Mesenteric fat pad (tissue), 1 donor: ENCODE measurements at places on chromosomes 1 and 21. TPM values are rescaled to one million over a fixed set of nuclear protein-coding genes. Genes with fewer than 3 reads are reported as not detected.

- no peak for DNase-seq
Measured at GRCh38 chr1:121413821-121414220, 229.0 kb downstream of the SRGAP2C start.

- no peak for DNase-seq
Measured at GRCh38 chr1:112510340-112510739, 1.6 kb downstream of the WNT2B start.

GRCh38 chr1:154955039-154955717 is 721 bp downstream of the PBXIP1 start:
- DNase-seq, result no peak

GRCh38 chr1:238139713-238140112 is 249.0 kb upstream of the ZP4 start:
- no peak for DNase-seq

GRCh38 chr21:46021398-46021797 is 39.8 kb downstream of the COL6A1 start:
- no peak for DNase-seq

DNA sequence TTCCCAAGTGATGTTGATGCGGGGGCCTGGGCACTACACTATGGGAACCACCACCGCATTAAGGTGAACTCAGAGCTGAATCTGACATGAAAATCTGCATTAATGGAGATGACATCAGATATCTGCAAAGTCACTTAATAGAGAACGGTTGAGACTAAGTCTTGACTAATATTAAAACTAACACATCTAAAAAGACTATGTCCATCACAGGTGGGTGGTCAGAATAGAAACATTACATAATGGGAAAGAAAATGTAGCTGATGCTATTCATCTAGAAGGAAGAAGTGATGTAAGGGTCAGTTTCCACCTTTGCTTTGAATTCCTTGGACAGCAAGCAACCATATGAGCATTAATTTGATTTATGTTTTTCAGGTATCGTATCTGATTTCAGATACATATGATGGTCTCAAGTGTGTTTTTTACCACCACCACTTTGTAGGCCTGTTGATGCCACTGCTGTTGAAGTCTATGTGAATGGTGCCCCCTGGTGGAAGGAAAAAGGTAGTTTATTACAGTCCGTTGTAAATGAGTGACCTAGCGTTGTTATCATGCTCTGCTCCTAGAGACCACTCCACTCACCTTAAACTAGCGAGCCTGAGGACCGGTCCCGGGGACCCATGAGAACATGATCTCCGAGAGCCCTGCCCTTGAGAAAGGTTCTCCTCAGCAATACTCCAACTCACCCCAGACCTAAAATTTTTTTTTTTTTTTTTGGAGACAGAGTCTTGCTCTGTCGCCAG is 73.5 kb downstream of the BACH1 start:
- no peak for DNase-seq

DNA sequence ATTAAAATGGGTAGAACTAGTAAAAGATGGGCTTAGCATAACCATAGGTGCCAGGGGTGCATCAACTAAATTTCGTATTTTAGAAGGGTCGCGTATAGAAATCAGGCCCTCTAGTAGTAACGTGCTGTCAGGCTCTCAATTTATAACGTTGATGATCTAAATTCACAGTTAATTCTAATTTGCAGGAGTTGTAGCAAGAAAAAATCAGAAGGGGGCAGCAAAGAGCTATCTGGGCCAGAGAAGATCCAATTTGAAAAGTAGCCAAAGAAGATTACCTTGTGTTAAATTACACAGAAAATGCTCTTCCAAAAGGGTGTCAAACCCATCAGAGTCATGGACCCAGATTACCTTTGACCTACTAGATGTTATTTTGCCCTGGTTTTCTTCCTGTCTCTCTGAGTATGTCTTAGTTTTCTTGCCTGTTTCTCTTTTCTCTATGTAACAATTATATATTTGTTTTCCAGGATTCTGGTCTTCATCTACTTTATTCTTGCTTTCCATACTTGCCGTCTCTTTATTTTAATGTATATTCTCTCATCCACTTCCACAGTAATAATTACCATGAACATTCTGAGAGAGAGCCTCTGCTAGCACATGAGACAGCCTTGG is 1030.9 kb downstream of the AMY1C start:
- no peak for DNase-seq

DNA sequence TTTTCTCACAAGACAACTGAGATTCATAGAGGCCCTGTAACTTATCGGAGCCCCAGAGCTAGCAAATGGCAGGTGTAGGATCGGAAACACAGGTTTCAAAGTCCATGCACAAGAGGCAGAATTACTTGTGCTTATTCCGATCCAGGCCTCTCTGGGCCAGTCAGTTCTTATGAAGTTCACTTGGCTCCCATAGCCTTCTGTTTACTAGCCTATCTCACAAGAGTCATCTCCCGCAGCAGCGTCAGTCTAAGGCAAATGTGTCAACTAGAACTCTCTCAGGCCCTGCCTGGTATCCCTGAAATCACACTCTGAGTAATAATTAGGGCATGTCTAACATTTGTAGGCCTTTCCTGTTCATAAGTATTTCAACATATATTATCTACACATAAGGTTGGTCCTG is 43.3 kb downstream of the PHC2 start:
- no peak for DNase-seq

DNA sequence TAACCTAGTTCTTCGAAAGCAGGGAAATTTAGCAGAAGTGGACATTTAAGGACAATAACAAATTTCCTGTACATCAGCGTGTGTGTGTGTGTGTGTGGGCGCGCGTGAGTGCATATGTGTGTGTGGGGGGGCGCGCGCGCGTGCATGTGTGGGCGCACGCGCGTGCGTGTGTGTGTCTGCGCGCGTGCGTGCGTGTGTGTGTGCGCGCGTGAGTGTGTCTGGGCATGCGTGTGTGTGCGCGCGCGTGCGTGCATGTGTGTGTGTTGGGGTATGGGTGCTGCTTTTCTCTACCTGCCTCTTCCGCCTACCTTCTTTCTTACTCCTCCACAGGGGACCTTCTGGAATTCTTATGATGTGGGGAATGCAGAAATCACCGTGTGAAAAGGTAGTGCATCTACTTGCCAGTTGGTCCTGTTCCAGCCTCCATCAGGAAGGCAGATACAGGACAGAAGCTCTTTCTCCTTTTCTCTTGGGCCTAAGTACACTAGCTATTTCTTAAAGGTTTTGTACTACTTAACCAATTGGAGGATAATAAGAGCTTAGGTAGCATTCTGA is 165.4 kb upstream of the KCNK2 start:
- no peak for DNase-seq

GRCh38 chr1:118169016-118169415 is 16.0 kb downstream of the SPAG17 start:
- no peak for DNase-seq

DNA sequence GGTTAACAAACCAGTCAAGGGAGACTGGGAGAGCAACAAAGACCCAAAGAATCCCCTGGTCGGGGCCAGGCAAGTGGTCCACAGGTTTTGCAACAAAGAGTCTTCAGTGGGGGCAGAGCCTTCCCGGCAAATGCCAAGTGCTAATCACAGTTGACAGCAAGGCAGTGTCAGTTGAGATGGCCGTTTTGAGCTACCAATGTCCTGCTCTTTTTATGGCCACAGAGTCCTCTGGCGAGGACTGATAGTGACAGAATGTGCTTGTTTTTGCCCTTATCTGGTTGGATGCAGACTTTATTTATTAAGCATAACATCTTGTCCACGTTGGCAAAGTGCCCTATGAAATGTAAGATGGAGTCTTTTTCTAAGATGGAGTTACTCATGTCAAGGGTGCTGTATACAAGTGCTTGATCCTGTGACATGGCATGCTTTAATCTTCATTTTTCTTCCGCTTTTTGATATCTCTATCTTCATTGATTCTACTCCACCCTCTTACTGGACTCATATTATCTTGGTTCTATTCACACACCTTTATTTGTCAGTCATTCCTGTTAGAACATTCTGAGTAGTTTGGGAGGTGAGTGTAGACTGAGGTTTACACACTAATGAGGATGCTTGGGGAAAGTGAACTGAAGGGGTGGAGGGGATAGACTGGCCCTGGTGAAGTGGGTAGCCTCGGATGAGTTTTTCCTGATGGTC is 51.8 kb downstream of the KCNK1 start:
- DNase-seq, result no peak

DNA sequence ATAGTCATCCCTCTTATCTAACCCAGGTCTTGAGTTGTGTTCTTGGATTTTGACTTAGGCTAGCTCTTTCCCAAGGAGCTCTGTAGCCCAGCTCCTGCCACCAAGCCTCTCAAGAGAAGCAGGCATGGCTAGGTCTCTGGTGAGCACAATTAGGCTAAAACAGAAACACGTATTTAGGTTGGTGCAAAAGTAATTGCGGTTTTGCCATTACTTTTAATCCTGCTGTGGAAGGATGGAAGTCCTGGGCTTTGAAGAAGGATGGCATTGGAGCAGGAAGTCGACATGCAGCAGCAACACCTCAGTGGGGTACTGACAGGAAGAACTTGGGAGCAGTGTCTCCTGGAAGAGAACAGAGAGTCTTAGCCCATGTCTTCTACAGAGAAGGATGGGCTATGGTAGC is 80.0 kb upstream of the CCDC190 start:
- DNase-seq, result no peak

DNA sequence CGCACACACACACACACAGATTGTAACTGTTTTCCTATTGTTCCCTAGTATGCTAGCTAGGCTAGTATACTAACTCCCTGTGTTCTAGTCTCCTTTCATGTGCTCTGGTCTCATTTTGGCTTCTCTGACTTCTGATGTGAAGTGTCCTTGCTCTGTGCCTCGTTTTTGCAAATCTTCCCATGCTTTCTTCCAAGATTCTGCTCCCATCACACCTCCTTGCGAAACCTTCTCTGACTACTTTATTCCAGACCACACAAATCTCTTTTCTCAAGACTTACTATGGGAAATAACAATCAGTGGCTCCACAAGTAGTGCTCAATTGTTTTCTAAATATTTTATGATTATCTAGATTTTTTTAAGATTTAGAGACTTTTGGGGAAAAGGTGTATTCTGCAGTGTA is 10.3 kb downstream of the PRRX1 start:
- DNase-seq, result no peak

- DNase-seq, result no peak
Measured at GRCh38 chr1:111956155-111956771, 33.2 kb downstream of the KCND3 start.

- peak; percentile 39 for DNase-seq
Measured at GRCh38 chr1:167661527-167662426, 31.7 kb downstream of the RCSD1 start.

DNA sequence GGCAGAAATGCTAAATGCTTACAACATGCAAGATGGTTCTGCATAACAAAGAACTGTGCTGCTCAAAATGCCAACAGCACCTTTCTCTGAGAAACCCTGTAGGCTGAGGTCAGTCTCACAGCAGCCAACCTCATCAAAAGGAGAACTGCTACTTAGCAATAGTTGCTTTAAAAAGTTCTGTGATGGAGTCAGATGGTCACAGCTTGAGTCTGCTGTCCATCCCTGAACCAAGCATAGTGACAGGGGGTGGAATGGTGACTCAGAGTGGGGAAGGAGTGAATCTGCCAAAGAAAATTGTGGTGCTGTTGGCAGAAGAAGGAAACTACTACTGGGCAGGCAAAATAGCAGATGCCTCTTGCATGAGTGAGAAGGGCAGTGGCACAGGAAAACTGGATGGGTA is 106.0 kb upstream of the FAM78B start:
- no peak for DNase-seq

- no peak for DNase-seq
Measured at GRCh38 chr1:198678901-198679329, 40.1 kb downstream of the PTPRC start.

- no peak for DNase-seq
Measured at GRCh38 chr1:202081992-202082391, 40.7 kb upstream of the GPR37L1 start.

- DNase-seq, result peak; percentile 24
Measured at GRCh38 chr1:117654493-117655219, 48.8 kb downstream of the TENT5C start.

DNA sequence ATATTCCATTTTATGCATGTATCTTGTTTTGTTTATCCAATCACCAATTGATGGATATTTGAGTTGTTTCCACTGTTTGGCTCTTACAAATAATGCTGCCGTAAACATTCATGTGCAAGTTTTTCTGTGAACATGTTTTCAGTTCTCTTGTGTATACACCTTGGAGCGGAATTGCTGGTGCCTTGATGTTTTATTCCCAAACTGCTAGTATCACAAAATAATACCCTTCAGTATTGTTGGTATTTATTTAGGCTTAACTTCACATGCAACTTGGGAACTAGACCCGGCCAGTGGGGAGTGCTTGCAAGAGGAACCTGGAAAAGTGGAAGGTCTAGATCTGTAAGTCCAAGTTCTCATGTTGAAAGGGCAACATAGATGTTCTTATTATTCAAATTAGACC is 115.9 kb downstream of the CRYAA start:
- DNase-seq, result no peak

DNA sequence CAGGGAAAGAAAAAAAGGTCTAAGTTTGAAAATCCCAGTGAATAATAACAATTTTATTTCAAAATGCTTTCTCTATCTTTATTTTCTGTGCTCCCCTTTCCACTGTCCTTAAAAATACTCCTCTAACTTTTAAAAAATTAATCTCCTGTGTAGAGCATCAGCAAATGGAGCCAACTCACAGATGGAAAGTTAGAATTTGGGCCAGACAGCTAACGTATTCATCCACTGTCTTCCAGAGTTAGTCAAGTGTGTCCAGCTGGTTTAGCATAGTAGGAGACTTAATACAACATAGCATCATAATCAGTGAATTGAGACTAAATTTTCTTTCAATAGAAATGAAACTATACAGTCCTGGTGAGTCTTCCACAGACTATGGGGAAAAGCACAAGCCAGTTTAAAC is 419.0 kb upstream of the LRRC7 start:
- no peak for DNase-seq

GRCh38 chr1:160224606-160225005 is 19.4 kb downstream of the PEA15 start:
- no peak for DNase-seq

DNA sequence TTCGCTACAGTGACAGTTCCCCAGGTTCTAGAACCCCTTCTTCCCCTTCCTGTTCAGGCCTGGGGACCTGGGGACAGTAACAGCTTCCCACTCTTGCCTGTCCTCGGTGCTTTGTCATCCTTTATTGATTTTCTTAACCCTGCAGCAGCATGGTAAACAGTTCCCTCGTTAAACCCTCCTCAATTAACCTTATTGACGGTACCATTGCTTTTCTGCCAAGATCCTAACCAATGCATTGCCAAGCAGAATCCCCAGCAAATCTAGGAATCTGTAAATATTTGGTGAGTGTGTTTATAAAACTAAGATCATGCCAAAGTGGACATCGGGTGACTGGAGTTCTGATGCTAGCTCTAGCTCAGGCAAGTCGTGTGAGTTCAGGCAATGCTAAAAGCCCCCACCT is 99.6 kb upstream of the KAZN start:
- DNase-seq, result no peak

- no peak for DNase-seq
Measured at GRCh38 chr1:236622407-236622806, 18.1 kb upstream of the HEATR1 start.

Gene ADCY10
- 0.55 TPM for total RNA-seq

Gene CFHR3
- 0.39 TPM for total RNA-seq

Gene AMIGO1
- total RNA-seq, result 7.4 TPM

Gene RBM34
- 59.2 TPM for total RNA-seq

Gene TESK2
- 2.8 TPM for total RNA-seq

Gene BARHL2
- not detected for total RNA-seq

Gene TMPRSS3
- total RNA-seq, result not detected
